CD14-positive monocyte (primary cell): ENCODE measurements at places on chromosomes 3 and 15.

DNA sequence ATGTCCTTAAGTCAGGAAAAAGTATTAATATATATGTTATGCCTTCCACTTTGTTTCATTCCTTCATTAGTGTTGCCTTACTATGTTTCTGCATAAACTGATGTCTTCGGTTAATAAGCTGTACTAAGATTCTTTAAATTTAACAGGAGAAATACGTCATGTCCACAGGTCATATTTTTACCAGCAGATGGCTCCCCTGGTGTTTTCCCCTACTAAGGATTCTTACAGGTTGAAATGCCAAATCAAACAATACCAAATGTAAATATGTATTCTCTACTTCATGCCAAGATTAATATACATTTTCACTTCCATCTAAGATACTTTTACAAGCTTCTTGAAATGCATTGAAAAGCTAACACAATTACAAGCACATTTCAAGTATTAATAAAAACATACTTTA lies 1602.1 kb downstream of the SI start:
- DNase-seq: no peak

- DNase-seq: peak; percentile 37
Measured at GRCh38 chr15:74384881-74385643, 17.6 kb upstream of the CYP11A1 start.

DNA sequence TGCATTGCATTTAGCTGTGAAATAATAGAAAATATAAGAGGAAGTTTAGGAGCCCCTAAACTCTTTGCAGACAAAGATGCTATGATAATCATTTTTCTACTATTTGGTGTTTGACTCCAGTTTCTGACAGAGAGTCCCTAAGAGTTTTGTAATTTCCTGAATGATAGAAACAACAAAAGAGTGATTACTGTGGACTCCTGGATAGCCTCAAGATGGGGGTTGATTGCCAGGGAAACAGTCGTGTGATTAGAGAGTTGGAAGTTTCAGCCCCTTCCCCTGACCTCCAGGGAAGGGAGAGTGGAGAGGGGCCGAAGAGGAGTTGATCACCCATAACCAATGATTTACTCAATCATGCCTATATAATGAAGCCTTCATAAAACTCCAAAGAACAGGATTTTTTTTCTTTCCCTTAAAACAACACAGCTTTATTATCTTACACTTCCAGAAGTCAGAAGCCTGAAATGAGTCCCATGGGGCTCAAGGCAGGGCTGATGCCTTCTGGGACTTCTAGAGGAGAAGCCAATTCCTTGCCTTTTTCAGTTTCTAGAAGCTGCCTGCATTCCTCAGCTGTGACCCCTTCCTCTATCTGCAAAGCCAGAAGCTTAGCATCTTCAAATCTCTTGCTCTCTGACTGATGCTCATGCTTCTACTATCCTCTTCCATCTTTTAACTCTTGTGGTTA lies 292.3 kb upstream of the ZPLD1 start:
- no peak for DNase-seq

- DNase-seq: no peak
Measured at GRCh38 chr15:39695793-39696192, 86.8 kb downstream of the FSIP1 start.

GRCh38 chr3:127585163-127585812 lies 5.2 kb downstream of the TPRA1 start:
- DNase-seq: no peak

DNA sequence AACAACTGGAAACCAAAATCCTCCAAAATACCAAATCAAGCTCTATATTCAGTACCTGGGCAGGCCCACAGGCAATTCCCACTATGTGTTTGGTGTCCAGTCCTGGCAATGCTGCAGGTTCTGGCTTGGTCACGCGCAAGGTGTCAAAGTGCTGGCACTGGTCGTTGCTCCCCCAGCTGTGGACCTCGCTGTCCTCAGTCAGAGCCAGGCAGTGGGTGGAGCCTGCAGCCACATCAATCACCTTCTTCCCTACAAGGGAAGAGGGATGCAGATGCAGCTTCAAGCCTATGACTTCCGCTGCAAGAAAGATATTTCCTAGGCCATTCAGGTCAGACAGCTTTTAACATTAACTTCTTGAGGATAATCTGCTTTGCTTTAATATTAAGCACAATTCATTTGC lies 61.3 kb downstream of the HERC2 start:
- no peak for DNase-seq

- no peak for DNase-seq
Measured at GRCh38 chr3:157515398-157515797, 12.2 kb upstream of the VEPH1 start.

- DNase-seq: peak; percentile 4
Measured at GRCh38 chr3:32888739-32889138, 62.7 kb upstream of the CCR4 start.

DNA sequence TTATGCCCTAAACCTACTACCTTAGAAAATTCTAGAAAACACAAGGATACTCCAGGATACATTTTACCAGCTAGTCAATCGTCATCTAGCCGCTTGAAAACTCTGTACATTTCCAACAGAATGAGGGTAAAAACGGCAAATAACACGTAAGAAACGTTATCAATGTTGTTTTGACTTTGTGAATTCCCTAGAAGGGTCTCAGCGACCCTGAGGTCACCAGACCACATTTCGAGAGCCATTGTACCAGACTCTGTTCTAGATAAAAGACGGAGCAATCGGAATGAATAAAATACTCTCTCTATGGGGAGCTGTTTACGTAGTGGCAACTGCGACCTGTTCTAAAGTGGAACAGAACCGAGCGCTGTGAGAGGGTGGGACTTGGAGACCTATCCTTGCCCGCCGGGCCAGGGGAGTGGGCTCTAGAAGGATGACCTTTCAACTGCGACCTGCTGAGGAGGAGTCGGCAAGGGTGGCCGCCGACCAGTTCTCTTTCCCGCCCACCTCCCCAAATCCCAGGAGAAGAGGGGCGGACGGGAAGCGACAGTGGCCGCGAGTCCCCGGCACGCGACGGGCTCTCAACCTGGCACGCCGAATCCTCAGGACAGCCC lies 778 bp upstream of the AP4E1 start:
- DNase-seq: no peak

- no peak for DNase-seq
Measured at GRCh38 chr3:55630921-55631299, 143.8 kb upstream of the WNT5A start.

DNA sequence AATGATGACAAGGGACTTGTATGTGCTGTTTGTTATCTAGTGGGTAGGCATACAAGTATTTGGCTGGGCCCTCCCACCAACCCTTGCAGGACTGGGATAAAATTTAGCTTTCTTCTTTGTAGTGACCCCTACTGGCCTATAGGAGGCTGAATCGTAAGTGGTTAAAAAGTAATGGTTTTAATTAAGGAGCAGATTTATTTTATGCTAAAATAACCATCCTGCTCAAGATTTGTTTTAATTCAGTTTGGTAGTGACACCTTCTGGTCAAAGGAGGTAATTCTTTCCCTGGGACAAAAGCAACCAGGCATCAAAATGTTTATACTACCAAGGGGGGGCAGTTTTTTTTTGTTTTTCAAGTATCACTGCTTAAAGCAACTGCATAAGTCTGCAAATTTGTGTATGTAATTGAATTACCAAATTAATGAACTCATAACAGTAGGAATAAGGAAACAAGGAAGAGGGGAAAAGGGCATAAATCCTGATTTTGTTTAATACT lies 70.7 kb downstream of the TOP2B start:
- peak; percentile 18 for DNase-seq

- no peak for DNase-seq
Measured at GRCh38 chr3:138348754-138349739, 668 bp downstream of the MRAS start.

GRCh38 chr3:187902041-187902471 lies 156.8 kb upstream of the BCL6 start:
- no peak for DNase-seq

GRCh38 chr3:156492801-156493261 lies 62.1 kb downstream of the SSR3 start:
- no peak for DNase-seq

GRCh38 chr15:74809242-74809641 lies 3.4 kb upstream of the LMAN1L start:
- no peak for DNase-seq

GRCh38 chr3:140176526-140176925 lies 241.5 kb downstream of the CLSTN2 start:
- no peak for DNase-seq

- DNase-seq: no peak
Measured at GRCh38 chr3:179881791-179882190, 154.9 kb downstream of the PEX5L start.

- no peak for DNase-seq
Measured at GRCh38 chr3:166211451-166211850, 374.2 kb upstream of the BCHE start.

- no peak for DNase-seq
Measured at GRCh38 chr3:189404797-189405484, 226.2 kb upstream of the TP63 start.

DNA sequence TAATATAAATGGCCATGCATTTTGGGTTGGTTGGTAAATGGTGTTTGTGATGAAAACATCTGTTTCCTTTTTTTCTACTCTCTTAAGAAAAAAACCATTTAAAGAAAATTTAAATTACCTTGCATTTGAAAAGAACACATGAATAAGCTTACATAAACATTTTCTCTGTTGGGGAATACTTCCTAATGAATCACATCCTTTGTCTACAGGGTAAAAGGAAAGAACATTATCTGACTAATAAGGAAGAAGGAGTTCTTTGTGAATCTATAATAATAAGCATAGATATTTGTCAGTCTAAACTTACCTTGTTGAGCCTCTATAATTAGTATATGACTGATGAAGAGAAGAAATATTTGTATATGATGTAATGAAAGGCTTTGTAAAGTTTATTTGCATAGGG lies 254.1 kb upstream of the ZNF717 start:
- no peak for DNase-seq

DNA sequence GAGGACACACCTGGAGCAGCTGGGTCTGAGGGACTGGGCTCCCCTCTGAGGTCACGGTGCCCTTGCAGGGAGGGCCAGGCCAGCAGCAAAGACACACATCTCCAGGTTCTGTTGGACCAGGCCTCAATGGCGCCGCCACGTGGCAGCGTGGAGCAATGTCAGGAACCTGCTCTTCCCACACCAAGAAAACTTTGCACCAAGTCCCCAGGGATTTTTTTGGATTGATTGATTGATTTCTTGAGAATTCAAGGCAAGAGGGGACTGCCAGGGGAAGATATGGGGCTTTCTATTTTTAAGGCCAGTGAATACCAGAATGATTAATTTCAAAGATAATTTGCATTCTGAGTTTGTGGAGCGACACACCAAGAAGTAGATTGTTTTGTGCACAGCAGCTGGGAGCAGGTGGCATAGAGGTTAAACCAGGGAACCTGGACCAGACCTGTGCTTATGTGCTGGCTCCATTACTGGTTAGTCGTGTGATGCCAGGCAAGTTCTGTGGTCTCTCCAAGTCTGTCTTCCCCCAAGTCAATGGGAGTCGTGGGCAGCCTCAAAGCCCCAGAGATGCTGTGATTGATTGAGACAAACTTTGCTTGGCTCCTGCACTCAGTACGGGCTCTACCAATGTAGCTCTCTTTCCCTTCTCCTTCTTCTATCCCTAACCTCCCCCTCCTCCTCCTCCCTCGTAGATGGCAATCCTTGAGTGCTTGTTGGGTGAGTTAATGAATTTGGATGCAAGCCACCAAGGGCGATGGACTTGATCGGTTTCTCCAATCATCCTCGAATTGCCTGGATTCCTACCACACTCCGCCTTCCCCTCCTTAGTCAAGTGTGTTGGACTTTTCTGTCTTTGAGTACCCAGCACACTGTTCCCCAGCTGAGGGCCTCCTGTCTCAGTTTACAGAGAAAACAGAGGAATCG lies 96.2 kb upstream of the TRPM1 start:
- peak; percentile 51 for DNase-seq

- no peak for DNase-seq
Measured at GRCh38 chr3:22977650-22978289, 225.4 kb upstream of the UBE2E2 start.

- DNase-seq: no peak
Measured at GRCh38 chr15:88909956-88910831, 3.0 kb downstream of the MFGE8 start.

- no peak for DNase-seq
Measured at GRCh38 chr3:11514191-11514821, 129.4 kb downstream of the VGLL4 start.

- DNase-seq: no peak
Measured at GRCh38 chr3:48474619-48475018, 28.1 kb downstream of the ATRIP start.

DNA sequence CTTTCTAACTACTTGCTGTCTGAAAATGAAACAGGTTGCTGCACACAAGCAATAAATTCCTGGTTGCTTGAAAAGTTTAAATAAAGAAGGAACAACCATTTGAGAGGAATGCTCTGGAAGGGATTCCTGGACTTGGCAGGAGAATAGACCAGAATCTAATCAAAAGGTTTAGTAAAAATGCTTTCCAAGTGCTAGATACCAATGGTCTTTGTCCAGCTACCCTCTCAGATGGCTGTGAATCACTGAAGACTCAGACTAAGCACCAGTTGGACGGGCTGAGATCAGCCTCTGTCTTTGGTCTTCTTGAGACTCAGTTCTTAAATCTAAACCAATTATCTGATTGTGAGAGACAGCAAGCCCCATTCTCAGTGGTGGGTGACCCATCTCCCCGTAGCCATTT lies 27.7 kb upstream of the LPP start:
- no peak for DNase-seq

DNA sequence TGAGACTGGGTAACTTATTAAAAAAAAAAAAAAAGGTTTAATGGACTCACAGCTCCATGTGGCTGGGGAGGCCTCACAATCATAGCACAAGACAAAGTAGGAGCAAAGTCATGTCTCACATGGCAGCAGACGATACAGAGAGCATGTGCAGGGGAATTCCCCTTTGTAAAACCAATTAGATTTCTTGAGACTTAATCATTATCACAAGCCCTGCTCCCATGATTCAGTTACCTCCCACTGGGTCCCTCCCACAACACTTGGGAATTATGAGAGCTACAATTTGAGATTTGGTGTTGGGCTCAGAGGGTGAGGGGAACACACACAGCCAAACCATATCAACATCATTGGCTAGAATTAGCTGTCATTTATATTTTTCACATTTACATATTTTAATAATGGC lies 221.0 kb downstream of the RSRC1 start:
- DNase-seq: no peak

- DNase-seq: no peak
Measured at GRCh38 chr3:3209714-3210113, 30.2 kb upstream of the CRBN start.

DNA sequence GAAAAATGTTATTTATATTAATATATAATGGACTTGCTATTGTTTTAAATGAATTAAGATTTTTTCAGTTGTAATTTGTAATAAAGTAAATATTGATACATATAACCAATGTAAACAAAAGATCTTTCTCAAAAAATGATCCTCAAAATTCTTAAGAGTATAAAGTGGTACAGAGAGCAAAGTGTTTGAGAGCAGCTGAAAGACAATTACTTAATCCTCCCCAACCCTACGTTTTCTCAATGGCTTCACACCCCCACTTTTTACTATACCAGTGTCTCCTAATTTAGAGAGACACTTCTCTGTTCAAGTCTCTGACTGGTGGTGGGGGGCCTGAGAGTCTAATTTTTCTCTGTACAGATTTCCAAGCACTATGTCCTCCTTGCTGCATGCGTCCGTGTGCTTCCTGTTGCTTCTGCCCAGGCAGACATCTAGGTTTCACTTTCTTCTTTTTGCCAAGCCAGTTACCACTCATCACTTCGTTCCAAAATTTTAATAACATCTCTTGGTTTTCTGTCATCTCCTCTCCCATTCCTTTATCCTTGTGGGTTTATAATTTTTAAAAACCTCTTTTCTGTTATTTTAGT lies 276.3 kb upstream of the DNAJC19 start:
- no peak for DNase-seq
